ENCODE measurements at places on chromosomes 2 and 18. TPM values are rescaled to one million over a fixed set of nuclear protein-coding genes. Genes with fewer than 3 reads are reported as not detected.

NOL4 gene
- total RNA-seq: not detected

UGT1A5 gene
- not detected for total RNA-seq

TMEM214 gene
- 50.7 TPM for total RNA-seq

DNA sequence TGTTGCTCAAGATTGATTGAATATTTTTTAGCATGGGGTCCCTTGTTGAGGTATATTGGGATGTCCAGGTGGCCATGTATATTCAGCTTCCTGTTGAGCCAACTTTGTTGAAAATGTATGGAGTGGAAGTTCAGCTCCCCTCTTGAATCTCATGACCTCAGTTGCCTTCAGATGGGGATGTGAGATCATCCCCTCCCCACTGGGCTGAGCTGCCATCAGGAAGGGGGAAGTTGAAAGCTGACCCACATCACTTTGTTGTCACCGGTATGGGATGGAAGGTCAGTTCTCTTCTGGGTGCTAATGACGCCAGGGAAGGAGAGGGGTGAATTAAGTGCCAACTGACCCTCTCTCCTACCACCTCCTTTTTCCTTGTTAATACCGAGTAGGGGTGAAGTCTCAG lies 33.9 kb downstream of the ACOXL start:
- DNase-seq: no peak

G6PC2 gene
- not detected for total RNA-seq

VWA3B gene
- total RNA-seq: 0.59 TPM

DLX1 gene
- 2.4 TPM for total RNA-seq

DNA sequence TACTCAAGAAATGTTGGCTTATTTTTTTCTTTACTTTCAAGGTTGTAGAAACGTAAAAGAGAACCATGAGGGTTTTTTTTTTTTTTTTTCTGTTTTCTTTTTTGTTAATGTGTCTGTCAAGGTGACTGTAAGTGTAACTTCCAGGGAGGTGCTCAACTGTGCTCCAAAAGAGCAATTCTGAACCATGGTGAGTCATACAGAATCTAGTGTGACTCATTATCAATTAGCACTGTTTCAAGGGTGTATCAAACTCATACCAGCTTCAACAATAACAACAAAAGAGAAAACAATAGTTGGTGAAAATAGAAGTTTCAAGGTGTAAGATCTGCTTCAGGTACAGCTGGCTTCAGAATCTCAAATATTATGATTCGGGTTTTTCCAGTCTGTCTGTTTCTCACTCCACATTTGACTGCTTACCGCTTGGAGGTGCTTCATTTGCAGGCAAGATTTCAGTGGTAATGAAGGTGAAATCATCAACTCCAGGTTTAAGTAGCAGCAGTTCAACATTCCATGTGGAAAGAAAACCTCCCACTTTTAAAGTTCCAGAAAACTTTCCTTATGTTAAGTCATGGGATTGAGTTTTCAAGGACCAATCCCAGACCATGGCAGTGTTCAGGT lies 850.6 kb downstream of the CNTNAP5 start:
- no peak for DNase-seq
